ENCODE measurements at places on chromosomes 6 and 20. TPM values are rescaled to one million over a fixed set of nuclear protein-coding genes. Genes with fewer than 3 reads are reported as not detected.

RNF182 gene
- 3.5 TPM for polyA plus RNA-seq

CEP57L1 gene
- polyA plus RNA-seq: 21.9 TPM

- DNase-seq: no peak
These were observed 90.6 kb upstream of the SYNDIG1 start for GRCh38 chr20:24378661-24379483.

TRAPPC3L gene
- polyA plus RNA-seq: 0.39 TPM

GRCh38 chr20:4855555-4855954 lies 133.8 kb downstream of the PRND start:
- DNase-seq: no peak

DNA sequence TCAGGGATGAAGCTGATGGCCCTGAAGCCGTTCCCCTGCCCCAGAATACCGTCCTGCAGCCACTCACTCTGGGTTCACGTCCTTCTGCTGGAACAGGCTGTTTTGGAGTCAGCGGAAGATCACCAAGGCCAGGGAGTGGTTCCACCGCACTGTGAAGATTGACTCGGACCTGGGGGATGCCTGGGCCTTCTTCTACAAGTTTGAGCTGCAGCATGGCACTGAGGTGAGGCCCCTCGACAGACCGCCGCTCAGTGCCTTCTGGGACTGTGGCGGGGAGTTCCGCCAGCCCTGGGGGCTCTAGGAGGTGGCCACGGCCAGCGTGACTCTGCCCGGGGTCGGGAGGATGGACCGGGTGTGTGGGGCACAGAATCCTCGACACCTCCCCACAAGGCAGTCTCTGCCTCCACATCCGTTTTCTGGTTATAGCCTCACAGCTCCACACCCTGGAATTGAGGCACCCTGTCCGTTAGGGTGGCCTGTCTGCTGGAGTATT lies 4.1 kb upstream of the C20orf204 start:
- DNase-seq: no peak

DNA sequence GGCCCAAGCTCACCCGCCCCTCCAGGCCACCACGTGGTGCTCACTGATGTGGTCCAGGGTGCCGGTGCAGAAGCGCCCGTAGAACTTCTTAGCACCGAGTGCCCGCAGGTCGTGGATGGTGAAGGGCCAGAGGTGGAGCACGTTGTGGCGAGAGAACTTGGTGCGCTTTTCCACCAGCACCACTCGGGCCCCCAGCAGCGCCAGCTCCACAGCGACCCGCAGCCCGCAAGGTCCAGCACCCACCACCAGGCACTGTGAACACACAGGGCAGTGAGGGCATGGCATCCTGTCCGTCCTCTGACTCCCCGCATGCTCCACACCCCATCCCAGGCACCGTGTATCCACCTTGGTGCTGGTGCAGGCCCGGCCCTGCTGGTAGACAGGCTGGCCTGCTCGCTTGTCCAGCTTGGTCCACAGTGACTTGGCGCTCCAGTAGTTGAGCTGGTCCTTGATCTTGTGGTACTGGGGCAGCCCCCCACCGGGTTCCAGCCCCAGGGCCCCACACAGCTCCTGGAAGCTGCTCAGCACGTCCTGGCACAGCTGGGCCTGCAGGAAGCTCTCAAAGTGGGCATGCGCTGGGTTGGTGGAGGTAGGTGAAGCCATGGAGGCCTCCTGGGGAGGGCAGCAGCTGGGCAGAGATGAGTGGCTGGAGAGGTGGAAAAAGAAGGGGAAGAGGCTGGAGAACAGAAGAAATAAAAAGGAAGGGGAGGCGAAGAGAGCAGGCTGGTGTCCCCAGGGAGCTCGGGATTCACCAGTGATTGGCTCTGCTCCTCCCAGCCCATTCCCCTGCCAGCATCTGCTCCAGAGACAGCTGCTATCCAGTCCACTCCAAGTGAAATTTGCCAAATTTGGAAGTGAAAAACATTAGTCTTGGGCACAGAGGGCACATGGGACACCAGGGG lies 1.7 kb downstream of the MICAL1 start:
- no peak for DNase-seq

SLC17A5 gene
- polyA plus RNA-seq: 18.4 TPM

- no peak for DNase-seq
These were observed 36.9 kb upstream of the TRAF3IP2 start for GRCh38 chr6:111642463-111643158.

- no peak for DNase-seq
These were observed 28.3 kb upstream of the PREX1 start for GRCh38 chr20:48856130-48856529.

GRCh38 chr20:19354950-19355349 lies 142.5 kb downstream of the SLC24A3 start:
- no peak for DNase-seq

DNA sequence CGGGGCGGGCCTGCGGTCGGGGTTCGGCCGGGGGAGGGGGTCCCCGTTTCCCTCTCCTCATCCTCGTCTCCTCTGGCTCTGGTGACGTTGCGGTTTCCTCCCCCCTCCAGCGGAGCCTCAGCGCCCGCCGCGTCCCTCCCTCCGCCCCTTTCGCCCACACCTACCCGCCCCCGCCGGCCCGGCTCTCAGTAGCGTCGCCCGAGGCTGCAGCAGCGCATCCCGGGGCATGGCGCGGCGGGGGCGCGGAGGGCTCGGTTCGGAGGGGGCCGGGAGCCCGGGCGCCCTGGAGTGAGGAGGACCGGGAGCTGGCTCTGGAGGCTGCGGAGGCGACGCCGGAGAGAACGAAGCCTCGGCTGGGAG lies at the start of gene DSE:
Gene DSE (plus strand): TSS at position 188 of the 360 bp plus-strand sequence. CDS start 28,304 bp downstream, outside the sequence.
- peak; percentile 66 for DNase-seq

GRCh38 chr20:3203315-3204123 lies 963 bp downstream of the DDRGK1 start:
- DNase-seq: no peak

DNA sequence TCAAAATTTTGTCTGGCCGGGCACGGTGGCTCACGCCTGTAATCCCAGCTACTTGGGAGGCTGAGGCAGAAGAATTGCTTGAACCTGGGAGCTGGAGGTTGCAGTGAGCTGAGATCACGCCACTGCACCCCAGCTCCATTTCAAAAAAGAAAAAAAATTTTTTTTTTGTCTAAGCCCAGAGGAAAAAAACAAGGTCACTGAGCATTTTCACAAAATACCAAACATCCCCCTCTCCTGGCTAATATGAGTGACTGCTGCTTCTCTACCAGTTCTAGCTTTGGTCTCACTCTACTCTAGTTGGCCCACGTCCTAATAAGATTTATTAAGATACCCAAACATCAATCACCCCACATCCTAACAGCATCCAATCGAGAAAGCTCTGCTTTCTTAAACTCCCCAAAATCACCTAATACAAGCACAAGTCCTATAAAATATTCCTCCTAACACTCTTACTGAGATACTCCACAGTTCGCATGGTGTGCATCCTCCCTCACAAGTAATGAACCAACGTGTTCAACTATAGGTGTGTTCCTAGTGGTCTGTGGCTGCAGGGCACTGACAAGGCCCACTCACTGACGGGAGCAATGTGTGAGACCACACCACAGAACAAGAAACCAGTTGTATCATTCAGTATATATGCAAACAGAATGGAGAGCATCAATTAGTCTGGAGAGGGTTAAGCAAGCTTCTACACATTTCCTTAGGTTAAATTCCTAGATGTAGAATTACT lies 64.2 kb downstream of the FKBP5 start:
- DNase-seq: no peak

GRCh38 chr6:106910999-106911949 lies 63.3 kb downstream of the CD24 start:
- no peak for DNase-seq

ERGIC3 gene
- 339 TPM for polyA plus RNA-seq

GRCh38 chr20:40896814-40897700 lies 131.6 kb upstream of the TOP1 start:
- DNase-seq: no peak

SLC2A10 gene
- polyA plus RNA-seq: 17.1 TPM

DNA sequence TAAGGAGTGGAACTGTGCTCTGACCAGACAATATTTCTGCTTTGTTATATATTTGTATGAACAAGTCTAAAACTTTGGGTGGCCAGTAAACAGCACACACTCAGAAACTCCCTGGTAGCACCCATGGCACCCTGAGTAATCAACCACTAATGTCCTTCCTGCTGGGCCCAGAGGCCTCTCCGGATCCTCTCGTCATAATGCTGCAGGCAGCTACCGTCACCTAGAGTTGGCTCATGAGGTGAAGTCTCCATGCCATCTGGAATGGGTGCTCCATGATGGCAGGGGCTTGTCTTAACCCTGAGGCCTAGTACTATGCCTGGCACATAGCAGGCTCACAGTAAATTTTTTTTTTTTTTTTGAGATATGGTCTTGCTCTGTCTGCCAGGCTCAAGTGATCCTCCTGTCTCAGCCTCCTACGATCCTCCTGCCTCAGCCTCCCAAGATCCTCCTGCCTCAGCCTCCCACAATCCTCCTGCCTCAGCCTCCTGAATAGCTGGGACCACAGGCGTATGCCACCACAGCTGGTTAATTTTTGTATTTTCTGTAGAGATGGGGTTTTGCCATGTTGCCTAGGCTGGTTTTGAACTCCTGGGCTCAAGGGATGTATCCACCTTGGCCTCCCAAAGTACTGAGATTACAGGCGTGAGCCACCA lies 3.0 kb upstream of the SDCBP2 start:
- DNase-seq: no peak

GRCh38 chr20:20184149-20184548 lies 131.8 kb downstream of the CFAP61 start:
- DNase-seq: no peak

LMBRD1 gene
- polyA plus RNA-seq: 133 TPM

GRCh38 chr20:17226410-17227218 lies at the start of gene PCSK2:
PCSK2 (plus strand) TSS chr20:17227040; CDS start chr20:17227306, 266 bp downstream.
- peak; percentile 61 for DNase-seq

BFSP1 gene
- polyA plus RNA-seq: 4.5 TPM

- DNase-seq: no peak
These were observed 44.6 kb upstream of the LRFN2 start for GRCh38 chr6:40631744-40632143.

CCN6 gene
- 3.5 TPM for polyA plus RNA-seq

DNA sequence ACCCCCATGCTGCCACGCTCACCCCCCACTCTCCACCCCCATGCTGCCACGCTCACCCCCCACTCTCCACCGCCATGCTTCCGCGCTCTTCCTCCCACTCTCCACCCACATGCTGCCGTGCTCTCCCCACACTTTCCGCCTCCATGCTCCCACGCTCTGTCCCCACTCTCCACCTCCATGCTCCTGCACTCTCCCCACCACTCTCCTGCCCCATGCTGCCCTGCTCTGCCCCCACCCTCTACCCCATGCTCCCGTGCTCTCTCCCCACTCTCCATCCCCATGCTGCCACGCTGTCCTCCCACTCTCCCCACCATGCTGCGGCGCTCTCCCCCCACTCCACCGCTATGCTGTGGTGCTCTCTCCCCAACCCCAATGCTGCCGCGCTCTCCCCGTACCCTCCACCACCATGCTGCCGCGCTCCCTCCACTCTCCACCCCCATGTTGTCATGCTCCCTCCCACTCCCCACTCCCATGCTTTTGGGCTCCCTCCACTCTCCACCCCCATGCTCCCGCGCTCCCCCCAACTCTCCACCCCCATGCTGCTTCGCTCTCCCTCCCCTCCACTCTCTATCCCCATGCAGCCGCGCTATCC lies 46.0 kb upstream of the PDE10A start:
- DNase-seq: no peak

GRCh38 chr20:18589941-18590674 lies 2.3 kb downstream of the DTD1 start:
- no peak for DNase-seq

- DNase-seq: no peak
These were observed 102.4 kb downstream of the CDH26 start for GRCh38 chr20:60060593-60060992.

GRCh38 chr20:46954490-46955038 lies 59.9 kb downstream of the EYA2 start:
- no peak for DNase-seq

DNA sequence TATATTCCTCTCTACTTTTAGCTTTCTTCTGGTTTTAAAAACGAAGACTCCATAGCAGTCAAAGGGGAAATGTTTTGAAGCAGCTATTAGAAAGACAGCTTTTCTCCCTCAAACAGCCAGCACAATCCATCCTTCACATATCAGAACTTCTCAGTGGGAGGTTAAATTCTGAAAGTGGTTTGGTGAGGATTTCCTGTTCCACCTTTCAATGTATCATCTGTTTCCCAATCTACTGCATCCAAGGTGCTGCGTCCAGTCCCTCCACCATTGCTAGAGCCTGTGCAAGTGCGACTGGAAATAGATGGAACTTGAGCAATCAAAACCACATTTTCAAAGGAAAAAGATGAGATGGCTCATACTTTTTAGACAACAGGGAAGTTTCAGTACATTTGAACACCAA lies 508.3 kb upstream of the ARID1B start:
- no peak for DNase-seq

GRCh38 chr6:164095056-164095455 lies 680.5 kb downstream of the QKI start:
- DNase-seq: no peak

DNA sequence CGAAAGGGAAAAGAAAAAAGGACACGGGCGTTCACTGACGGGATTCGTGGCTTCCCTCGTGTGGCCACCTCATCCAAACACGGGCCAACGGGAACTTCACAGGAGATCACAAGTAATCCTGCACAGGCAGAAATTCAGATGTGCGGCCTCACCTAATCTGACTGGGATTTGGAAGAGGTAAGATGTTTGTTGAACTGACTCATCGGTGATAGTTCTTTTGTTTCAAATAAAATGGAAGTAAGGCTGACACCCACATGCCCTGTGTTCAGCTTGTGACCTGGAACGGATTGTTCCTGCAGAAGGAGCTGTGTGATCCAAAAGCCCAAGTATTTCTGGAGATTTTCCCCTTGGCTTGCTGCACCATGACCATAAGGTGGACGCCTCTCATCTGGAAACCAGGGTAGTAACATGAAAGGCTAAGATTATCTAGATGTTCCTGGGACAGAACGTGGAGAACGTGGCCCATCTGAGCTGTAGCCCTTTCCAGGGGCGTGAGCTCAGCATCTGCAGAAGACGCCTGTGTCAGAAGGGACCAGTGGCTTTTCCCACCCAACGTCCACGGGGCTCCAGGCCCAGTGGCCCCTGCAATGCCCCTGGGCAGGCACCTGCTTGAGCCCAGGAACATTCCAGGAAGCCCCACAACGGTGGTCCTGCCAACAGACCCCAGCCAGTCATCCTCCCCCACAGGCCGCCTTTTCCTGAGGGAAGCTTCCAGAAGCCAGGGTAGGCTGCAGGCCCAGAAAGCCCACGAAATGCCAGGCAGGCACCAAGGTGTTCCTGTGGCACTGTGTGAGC lies 39.7 kb downstream of the DLL1 start:
- no peak for DNase-seq

GRCh38 chr6:75331151-75331550 lies 46.6 kb upstream of the TMEM30A start:
- DNase-seq: no peak

PAK5 gene
- polyA plus RNA-seq: 0.60 TPM

ERVFRD-1 gene
- 0.21 TPM for polyA plus RNA-seq

- DNase-seq: no peak
These were observed 174.6 kb downstream of the SYNDIG1 start for GRCh38 chr20:24643731-24644626.

Data from right renal pelvis (tissue), 4 donors.